ENCODE measurements at places on chromosomes 1 and 21. TPM values are rescaled to one million over a fixed set of nuclear protein-coding genes. Genes with fewer than 3 reads are reported as not detected.

Gene MFAP2
- 12.6 TPM for total RNA-seq

Gene CELA3B
- total RNA-seq: 0.26 TPM

Gene GCLM
- total RNA-seq: 22.0 TPM

Gene RBP7
- not detected for total RNA-seq

Gene MPZ
- 0.99 TPM for total RNA-seq

Gene SPATA45
- not detected for total RNA-seq

Gene PLXNA2
- total RNA-seq: 91.6 TPM

Gene EEIG2
- total RNA-seq: 4.3 TPM

- no peak for DNase-seq
These were observed 8.2 kb upstream of the TARBP1 start for GRCh38 chr1:234486858-234487840.

- DNase-seq: no peak
These were observed 1.6 kb downstream of the TCEA3 start for GRCh38 chr1:23422941-23423340.

DNA sequence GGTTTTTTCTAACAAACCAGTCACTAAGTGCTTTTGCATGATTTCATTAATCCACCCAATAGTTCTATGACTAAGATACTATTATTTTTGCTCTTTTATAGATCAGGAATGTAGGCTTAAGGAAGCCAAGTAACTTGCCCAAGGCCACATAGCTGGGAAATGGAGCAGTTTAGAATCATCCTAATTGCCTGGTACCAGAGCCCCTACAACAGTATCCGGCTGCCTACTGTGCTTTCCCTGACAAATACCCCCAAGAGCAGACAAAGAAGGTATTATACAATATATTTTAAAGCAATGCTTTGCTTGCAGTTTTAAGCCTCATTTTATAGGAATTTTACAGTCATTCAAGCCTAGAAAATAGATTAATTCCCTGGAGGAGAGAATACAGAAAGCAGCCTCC is 45.5 kb upstream of the RASAL2 start:
- DNase-seq: no peak

DNA sequence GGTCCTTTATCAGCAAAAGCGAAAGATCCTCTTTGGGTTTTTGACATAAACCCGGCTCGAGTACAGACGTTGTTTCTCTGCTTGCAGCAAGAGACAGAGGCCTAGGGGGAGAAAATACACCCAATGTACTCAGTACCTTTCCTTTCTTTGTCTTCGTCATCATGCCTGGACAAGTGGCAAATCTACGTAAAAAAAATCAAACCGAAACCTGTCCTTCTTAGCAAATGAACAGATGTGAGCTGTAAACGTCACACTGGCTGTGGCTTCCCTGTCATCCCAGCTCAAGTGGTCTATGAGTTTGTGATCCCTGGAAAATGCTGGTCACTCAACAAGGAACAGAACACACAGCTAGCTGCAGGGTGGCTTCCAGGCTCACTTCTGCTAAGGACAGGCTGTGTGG is 39.9 kb downstream of the STPG1 start:
- no peak for DNase-seq

DNA sequence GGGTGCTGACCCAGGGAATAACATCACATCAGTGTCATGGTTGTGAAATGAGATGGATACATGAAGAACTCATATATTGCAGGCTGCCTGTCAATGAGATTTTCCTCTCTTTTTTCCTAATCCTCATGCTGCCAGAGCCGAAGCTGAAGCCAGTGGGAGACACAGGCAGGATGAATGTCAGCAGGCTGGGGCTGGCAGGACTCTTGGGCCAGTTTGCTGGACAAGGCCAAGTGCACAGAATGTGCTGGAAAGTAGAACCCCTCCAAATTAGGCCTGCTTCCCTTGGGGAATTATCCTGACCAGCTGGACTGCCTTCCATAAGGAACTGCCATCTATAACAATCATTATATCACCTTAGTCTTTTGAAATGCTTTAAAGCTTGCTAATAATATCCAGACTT is 31.4 kb downstream of the SLC44A3 start:
- no peak for DNase-seq

DNA sequence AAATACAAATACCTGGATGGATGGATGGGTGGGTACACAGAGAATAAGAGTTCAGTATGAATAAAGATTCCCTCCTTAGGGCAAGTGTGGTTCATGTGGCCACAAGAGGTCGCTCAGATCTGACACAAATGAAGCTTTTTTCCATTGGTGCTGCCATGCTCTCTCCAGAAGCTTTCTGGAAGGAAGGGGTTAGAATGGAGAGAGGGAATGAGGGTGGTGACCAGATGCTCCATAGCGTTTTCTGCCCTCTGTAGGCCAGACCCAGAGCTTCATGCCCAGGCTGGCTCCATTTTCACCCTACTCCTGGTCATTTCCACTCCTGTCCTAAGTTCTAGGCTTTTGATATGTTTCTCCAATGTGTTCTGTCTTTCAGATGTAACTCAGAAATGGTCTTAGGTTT is 3.3 kb upstream of the FCRL6 start:
- peak; percentile 69 for DNase-seq

GRCh38 chr1:201126832-201127754 is at the start of gene ASCL5:
ASCL5 (minus strand) TSS chr1:201127184; CDS start chr1:201115372, 11,812 bp downstream.
- no peak for DNase-seq

DNA sequence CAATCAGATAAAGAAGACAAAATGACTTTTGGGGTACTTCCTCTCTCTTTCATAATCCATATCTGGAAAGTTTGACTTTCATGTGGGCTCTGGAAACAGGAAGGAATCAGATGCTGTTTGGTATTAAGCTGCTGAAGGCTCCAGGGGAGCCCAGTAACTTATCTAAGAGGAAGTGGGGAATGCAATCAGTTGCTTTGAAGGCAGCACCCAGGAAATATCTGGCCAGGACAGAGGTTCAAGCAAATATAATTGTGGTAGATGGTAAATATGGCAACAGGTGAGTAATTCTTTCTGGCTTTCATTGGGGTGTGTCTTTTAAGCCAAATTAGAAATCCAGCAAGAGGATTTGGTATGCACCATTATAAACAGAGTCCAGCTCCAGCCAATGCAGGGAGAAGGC is 44.4 kb downstream of the COLGALT2 start:
- no peak for DNase-seq

- DNase-seq: no peak
These were observed 46.2 kb upstream of the PAPPA2 start for GRCh38 chr1:176416777-176417176.

DNA sequence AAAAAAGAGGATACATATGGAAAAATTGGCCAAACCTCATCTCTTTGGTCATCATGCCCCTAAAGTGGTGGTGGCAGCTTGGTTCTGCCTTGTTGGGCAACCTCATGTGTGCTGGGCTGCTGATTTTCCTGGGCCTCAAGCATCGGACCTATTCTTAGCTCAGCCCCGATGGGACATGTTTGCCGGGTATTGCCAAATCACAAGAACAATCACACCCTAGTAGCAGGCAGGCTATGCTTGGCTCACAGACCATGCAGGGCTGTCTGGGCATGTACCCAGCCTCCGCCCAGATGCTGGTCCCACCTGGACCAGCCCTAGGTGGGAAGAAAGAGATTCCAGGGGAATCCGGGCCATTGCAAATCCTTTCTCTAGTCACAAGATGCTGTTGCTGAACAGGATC is 189.4 kb upstream of the FGGY start:
- DNase-seq: no peak

DNA sequence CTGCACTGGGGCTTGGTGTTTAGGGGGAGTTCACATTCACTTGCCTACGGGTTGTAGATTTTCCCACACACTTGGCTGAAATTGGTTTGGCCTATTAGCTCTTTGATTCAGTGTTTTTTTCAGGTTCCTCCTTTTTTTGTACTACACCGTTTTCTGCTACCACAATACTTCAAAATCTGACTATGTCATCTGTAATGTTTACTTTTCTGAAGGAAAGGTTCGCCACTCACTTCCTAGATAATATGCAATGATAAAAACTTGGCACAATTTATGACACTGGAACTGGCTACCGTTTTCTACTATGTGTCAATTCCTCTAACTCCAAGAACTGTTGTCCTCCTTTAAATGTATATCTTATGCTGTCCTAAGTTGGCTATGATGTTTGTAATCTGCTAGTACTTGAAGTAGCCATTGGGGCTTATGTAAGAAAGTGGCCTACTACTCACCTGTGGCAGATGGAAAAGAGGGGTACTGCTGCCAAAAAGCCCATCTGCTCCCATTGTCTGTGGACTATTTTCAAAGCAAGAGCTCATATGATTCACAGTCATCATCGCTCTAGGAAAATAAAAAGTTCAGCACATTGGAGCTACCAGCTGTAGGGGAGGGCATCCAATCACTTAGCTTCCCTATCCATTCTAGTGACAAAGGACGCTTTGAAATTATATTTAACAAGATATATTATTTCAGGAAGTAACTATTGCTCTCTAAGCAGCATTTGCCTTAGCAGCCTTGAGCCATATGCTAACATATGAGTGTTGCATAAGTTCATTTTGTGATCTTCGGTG is 42.4 kb upstream of the BACH1 start:
- no peak for DNase-seq

Data from pulmonary artery endothelial cell (primary cell).